Stimulated activated CD8-positive, alpha-beta memory T cell treated with anti-CD3 and anti-CD28 coated beads, Interleukin-7, amount 100 ng/mL, for 1 hour (primary cell): ENCODE measurements at places on chromosomes 7 and 10.

DNA sequence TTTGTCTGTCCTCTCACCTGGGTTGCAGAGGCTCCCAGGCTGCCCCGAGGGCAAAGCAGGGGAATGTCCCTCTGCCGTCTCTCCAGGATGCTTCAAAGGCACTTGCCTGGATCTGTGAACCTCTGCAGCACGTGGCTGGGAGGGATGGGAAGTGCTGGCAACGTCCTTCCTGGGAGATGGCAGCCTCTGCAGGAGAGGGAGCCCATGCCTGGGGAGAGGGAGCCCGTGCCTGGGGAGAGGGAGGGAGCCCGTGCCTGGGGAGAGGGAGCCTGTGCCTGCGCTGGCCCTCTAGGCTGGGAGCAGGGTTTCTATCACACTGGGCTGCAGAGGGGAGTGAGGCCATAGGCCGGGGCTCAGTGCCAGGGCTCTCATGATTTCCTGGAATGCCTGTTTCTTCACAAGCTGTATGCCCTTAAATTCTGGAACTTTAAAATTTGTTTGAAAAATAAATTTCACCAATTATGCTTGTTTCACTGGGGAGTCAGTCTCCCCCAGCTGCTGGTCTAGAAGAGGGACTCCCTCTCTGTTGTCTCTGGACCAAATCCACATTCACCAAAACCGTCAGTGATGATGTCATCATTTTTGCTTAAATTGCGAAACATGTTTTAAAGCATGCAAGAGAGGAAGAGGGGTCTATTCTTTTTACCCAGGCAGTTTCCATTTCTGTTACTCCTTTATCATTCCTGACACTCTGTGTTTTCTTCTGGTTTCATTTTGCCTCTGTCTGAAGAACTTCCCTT is 135.7 kb downstream of the DNAJB6 start:
- no peak for DNase-seq

DNA sequence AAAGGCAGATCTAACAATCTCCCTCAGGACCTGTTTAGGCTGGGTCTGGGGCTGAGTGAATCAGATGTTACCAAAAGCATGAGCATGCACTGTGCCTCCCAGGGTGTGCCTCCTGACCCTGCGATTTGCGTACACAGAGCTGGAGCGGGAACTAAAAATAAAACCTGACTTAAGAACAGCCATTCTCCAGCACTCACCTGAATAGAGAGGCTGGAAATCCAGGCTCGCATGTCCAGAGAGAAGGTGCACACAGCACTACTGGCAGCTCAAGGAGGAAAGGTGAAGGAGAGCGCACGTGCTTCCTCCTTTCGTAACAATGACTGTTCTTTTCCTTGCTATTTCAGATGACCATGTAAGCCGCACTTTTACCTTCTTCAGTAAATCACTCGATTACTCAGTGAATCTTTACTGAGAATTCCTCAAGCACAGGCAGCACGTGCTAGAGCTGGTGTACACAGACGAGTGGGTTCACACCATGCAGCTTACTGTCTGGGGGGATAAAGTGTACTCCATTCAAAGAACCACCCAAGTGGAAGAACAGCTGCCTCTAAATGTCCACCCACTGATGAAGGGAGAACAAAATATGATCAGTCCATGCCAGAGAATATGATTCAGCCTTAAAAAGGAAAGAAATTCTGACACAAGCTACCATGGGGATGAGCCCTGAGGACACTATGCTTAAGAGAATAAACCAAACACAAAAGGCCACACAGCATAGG is 45.6 kb downstream of the SFMBT2 start:
- DNase-seq: no peak

- no peak for DNase-seq
Observed at GRCh38 chr7:132489776-132490237, 86.5 kb downstream of the PLXNA4 start.

- no peak for DNase-seq
Observed at GRCh38 chr10:28478646-28479045, 54.3 kb upstream of the WAC start.

GRCh38 chr7:28381466-28381865 is 30.9 kb upstream of the CREB5 start:
- no peak for DNase-seq

DNA sequence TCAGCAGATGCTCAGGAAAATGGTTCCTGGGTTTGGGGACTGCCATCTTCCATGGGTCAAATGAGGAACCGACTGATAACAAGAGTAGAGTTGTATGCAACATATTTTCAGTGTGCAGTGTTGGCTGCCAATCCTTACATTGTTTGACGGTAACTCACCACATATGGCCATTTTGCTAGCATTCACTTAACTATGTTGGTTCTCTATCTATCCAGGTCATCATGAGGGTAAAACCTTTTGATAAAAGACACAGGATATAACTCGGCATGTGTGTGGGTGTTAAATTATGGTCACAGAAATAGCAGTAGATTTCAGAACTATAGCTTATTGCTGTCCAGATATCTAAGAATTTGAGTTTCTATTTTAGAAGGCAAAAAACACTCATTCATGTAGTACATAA is 140.7 kb upstream of the AOAH start:
- DNase-seq: no peak

DNA sequence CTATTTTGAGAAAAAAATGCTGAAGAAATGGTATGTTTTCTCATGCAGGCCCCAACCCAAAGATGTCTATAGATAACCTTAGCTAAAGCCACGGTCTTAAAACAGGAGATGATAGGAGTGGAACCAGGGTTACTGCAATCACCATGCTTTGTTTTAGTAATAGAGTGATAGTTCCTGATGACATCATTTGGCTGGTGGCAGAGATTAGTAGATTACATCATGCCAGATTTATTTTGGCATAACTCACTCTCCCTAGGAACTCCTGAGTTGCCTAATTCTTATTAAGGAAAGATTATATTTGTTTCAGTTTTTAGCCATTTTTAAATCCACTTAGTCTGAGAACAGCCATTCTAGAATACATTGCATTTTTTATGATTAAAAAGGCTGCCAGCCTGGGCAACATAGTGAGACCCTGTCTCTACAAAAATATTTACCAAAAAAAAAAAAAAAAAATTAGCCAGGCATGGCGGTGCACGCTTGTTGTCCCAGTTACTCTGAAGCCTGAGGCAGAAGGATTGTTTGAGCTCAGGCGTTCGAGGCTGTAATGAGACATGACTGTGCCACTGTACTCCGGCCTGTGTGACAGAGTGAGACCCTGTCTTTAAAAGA is 17.8 kb downstream of the ENO4 start:
- DNase-seq: no peak

DNA sequence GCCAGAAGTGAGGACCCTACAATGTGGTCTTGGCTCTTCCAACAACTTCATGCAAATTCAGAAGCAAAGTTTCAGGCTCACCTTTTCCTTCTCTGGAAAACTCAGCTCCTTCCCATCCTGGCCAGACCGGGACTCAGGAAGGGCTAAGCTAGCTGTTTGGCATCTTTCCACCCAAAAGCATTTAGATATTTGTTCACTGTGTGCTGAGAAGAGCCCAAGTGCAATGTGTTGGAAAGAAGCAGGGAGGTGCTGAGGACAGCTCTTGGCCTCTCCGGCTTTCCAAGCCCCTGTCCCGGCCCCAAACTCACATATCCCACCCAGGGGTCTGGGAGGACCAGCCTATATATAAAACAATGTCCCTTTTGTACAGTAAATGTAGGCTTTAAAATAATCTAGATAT is 44.5 kb downstream of the MKI67 start:
- DNase-seq: no peak

- no peak for DNase-seq
Observed at GRCh38 chr7:95777269-95777668, 4.9 kb downstream of the DYNC1I1 start.

DNA sequence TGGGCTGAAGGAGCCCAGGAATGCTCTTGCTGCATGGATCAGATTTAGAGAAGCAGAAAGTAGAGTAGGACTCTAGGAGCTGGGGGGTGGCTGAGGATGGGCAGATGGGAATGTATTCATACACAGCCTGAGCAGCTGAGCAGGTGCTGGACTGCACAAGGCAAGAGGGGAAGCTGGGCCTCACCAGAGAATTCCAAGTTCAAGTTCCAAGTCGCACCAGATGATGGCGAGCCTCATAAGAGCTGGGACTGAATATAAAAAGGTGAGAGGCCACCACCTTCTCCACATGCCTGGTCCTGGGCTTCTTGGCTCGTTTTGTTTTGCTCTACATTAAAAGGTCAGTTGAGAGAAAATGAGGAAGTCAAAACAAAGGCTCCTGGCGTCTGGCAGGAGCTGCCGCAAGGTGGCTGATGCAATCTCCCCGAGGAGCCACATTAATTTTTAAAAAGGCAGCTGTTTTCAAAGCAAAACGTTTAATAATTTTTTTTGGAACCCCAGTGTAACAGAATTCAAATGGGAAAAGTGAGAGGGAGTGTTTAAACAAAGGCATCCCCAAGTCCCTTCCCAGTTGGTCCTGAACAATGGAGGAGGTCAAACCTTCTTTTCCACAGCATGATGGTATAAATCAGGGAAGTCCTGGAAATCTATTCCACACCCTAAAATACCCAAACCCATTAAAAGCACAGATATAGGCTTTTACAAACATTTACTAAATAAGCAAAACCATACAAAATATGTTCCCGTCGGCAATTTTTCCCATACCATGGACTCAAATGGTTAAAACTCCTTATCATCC is 9.5 kb downstream of the CYREN start:
- DNase-seq: no peak

- no peak for DNase-seq
Observed at GRCh38 chr7:22594020-22594419, 94.0 kb upstream of the STEAP1B start.

GRCh38 chr7:71595176-71595575 is 463.2 kb downstream of the GALNT17 start:
- DNase-seq: no peak

DNA sequence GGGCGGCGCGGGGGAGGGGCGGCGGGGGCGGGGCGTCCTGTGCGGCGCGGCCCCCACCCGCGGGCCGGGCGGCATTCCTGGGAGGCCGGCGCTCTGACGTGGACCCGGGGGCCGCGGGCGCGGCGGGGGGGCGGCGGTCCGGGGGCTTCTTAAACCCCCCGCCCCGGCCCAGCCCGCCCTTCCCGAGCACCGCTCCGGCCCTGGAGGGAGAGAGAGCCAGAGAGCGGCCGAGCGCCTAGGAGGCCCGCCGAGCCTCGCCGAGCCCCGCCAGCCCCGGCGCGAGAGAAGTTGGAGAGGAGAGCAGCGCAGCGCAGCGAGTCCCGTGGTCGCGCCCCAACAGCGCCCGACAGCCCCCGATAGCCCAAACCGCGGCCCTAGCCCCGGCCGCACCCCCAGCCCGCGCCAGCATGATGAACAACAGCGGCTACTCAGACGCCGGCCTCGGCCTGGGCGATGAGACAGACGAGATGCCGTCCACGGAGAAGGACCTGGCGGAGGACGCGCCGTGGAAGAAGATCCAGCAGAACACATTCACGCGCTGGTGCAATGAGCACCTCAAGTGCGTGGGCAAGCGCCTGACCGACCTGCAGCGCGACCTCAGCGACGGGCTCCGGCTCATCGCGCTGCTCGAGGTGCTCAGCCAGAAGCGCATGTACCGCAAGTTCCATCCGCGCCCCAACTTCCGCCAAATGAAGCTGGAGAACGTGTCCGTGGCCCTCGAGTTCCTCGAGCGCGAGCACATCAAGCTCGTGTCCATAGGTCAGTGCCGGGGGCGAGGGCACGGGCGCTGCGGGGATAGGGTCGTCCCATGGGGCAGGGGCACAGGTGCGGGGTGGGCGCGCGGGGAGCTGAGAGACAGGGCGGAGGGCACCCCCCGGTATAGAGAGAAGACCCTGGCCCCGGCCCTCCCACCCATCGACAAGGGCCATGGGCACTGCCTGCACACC is at the start of gene FLNC:
TSS of gene FLNC (plus strand) at position 176 of the 947 bp plus-strand sequence. CDS start at position 408, 232 bp downstream.
- DNase-seq: no peak

DNA sequence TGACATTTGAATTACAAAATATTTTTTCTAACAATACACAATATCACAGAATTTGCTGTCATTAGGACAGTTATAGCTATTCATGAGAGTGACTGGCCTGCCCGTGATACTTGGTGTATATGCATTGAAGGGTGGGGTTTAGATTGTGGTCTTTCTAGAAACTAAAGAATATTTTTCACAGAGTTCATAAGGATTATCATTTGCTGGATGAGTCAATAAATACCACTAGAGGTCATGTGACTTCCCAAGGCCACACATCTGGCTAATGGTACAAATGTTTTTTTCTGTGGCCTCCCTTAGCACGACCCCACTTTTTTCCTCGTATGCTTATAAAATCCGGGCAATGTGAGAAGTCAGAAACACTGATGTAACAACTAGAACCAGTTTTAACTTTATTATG is 5.2 kb downstream of the OPTN start:
- DNase-seq: no peak

DNA sequence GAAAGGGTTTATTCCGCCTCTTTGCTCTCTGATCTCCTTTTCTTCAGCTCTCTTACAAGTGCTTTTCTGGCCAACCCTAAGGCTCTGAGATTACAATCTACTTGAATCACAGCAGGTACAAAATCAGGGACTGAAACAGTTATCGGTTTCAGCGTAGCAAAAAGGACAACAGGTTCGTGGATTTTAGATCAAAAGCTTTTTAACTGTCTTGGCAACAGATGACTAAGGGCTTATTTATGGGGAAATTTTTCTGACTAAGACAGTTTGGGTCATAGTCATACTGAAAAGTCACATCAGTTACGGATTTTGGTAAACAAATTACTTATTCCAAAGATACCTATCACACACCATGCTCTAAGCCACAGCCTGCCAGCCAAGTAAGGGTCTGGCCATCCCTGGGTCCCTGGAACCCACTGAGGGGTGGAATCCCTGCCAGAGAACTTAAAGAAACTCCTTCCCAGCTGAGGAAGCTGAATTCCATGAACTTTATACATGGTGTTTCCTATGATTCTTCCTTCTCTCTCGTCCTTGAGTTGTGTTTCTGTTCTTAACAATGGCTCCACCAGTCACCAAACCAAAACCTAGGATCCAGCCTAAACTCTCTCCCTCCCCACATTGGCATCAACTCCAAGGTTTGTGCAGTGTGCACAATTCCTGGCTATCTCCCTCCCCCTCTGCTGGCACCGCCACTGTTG is 169.3 kb downstream of the FAM107B start:
- no peak for DNase-seq

DNA sequence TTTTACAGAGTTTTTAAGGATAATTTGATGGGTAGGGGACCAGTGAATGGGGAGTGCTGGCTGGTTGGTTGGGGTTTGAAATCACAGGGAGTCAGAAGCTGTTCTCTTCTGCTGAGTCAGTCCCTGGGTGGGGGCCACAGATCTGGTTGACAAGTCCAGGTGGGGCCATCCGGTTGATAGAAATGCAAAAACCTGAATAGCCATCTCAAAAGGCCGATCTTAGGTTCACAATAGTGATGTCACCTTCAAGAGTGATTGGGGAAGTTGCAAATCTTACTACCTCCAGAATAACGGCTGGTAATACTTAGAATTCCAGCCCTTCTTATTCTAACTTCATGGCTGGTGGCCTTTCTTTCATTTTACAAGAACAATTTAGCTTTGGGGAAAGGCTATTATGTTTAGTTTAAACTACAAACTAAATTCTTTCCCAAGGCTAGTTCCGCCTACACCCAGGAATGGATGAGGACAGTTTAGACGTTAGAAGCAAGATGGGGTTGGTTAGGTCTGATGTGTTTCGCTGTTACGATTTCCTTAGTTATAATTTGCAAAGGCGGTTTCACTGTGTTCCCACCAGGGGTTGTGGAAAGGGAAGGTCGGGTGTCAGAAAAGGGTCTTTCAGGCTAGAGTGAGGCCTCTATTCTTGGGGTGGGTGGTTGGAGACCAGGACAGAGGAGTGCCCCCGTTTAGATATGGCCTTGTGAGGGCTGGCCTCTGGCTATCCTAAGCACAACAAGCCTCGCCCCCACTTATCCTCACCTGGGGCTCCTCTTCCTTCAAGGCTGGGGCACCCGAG is 27.4 kb downstream of the IFT22 start:
- DNase-seq: no peak
